Stimulated activated naive CD4-positive, alpha-beta T cell (primary cell): ENCODE measurements at places on chromosomes 6 and 20.
A peak's percentile ranks its signal among the peaks of the same experiment; 100 is the strongest.

DNA sequence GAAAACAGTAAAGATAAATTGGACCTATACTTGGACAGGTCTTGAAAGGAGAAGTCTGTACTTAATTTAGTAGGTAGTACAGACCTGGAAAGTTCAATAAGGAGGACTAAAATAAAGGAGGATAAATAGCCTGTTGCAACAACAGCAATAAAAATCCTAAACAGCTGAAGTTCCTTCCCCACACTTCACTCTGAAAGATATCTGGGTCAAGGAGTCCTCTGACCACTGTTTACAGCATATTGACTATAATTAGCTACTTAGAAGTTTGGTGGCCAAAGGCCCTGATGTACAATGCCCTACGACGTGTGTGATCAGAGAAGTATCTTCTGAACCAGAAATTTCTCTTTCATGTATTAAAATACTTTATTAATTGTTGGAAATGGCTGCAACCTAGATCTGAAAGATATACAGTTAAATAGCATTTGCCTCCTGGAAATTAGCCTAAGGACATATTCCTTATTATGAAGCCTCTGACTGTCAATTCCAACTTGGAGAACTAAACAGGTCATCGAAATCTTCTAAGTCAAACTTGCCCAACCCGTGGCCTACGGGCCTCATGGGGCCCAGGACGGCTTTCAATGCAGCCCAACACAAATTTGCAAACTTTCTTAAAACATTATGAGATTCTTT lies 82.8 kb downstream of the KIF13A start:
- no peak for DNase-seq

DNA sequence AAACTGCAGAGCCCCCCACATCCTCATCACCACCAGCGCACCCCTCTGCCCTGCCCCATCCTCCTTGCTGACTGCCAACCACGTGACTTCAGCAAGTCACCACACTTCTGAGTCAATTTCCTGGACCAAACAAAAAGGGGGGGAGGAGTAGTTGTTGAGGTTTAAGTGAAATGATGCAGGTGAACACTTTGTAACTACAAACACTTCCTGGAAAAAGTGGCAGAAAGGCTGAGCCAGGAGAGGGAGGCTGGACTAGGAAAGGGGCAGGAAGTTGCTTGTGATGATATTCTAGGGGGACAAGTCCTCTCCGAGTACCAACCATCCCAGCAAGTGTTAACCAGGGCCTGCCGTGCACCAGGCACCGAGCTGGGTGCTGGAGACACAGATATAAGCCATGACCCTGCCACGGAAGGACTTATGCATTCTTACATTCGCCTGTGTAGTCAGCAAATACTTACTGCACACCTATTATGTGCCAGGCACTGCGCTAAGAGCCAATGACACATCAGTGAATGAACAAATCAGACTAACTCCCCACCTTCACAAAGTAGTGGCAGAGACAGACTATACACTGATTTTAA lies 67.3 kb downstream of the PREX1 start:
- DNase-seq, result peak; percentile 20

DNA sequence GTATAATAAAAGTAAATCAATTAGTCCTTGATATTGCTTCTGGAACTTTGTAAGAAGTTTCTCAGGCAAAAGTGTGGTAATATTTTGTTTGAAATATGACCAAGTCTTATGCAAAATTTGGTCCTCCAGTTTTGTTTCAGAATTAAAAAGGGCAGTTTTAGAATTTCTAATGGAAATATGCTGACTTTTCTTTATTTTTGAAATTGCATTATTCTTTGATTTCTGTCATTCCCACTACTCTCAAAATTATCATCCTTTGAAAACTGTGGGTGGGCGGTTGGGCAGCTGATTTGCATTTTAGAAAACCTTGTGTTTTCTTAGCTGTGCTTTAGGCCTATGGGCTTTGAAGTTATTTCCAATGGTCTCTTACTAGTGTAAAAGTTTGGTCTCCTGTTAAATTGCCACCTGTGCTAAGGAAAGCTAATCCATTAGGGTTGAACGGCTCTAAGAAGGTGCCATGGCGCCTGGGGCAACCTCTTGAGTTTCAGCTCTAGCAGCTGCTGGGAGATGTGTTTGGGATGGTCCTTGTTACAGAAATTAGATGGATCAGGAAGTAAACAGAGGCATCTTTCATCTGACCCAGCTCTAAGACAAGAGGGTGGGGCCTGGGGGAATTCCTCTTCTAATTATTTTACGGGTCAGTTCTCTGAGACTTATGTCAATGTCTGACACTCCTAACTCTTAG lies 880.8 kb upstream of the SLC35B3 start:
- no peak for DNase-seq

GRCh38 chr6:137698636-137699030 lies 168.4 kb upstream of the TNFAIP3 start:
- DNase-seq, result no peak

DNA sequence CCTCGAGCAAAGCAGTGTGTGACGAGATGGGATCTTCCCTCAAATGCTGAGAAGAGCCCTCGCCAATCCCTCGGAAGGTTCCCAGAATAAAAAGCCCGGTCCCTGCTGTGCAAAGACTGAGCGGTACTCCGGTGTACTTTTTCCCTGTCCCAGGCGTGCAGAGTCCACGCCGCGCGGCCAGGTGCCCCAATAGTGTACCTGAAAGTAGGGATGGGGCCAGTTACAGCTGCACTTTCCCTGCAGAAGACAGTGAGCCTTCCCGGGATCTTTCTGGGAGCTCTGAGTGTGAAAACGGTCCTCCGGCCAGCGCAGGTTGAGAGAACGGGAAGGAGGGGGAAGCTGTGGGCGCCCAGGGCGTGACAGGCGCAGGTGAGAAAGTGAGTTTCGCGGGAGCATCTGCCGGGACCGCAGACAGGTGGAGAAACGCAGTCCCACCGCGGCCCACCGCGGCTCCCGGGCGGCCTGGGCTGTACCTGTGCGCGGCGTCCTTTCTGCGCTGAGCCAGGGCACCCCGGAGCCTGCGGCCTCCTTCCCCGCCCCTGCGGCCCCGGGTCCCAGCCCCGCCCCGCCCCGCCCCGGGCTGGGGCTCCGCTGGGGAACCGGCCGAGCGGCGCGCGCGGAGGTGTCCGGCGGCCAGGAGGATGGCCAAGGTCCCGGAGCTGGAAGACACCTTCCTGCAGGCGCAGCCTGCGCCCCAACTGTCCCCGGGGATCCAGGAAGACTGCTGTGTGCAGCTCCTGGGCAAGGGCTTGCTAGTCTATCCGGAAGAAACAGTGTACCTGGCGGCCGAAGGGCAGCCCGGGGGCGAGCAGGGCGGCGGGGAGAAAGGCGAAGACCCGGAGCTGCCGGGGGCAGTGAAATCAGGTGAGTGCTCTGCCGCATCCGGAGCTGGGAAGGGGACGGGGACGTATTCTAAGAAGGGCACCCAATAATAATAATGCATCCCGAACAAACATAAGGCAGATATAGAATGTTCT lies at the start of gene RFX6:
Gene RFX6 (plus strand): TSS at position 608 of the 977 bp plus-strand sequence. CDS start 34 bp downstream, at position 642.
- no peak for DNase-seq

GRCh38 chr6:130824978-130825694 lies 2.1 kb upstream of the SMLR1 start:
- no peak for DNase-seq

DNA sequence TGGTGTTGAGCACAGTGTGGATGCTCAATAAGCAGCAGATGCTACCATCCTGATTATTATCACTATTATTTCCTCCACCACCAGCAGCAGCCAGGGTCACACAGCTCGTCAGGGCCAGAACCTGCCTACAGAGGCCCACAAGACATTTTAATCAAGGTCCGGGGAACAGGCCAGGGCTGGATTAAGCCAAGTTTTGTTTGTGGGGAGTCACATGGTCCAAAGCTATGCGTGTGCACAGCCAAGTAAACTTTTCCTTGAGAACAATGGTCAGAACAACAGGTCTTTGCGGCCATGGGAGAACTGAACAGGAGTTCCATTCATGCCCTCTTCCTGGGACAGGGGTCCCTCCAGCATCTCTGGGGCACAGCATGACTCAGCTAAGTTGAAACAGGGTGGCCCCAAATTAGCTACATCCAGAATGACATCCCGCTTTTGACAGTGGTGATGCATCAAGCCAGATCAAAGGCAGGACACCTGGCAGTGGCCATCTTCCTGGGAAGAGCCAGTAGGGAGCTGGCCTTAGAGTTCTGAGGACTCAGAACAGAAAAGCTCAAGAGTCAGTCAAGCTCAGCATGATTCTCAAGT lies 11.7 kb downstream of the SNTA1 start:
- DNase-seq, result no peak

DNA sequence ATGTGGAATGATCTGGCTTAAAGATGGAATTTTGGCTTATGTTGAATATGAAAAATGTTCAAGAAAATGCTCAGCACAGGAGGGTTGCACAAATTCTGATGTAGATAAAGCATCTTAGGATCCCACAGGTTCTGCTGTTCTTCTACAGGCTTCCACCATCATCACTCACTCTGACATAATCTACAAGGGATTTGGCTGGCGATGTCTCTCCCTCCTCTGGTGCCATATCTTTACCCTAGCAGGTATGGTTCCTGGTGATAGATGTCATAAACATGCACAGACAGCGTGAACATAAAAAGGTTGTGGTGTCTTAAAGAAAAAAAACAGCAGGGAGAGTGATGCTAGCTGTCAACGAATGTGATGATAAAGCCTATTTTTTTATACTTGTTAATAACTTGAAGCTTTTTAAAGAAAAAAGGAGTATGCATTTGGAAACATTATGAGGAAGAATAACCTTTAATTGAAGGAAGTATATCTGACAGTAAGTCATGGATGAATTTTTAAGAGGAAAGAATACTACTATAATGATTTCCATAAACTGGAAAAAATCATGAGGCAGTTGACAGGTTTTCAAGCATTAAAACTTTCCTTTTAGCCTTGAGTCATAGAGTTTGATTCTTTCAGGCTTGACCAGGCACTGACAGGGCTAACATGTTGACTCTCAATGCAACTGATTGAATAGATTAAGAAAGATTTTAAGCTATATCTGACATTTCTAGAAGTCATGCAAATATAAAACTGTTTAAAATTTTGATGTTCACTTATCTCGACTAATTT lies 50.1 kb downstream of the OGFRL1 start:
- DNase-seq, result no peak
